ENCODE measurements at places on chromosomes 2 and 18.
A peak's percentile ranks its signal among the peaks of the same experiment; 100 is the strongest.

DNA sequence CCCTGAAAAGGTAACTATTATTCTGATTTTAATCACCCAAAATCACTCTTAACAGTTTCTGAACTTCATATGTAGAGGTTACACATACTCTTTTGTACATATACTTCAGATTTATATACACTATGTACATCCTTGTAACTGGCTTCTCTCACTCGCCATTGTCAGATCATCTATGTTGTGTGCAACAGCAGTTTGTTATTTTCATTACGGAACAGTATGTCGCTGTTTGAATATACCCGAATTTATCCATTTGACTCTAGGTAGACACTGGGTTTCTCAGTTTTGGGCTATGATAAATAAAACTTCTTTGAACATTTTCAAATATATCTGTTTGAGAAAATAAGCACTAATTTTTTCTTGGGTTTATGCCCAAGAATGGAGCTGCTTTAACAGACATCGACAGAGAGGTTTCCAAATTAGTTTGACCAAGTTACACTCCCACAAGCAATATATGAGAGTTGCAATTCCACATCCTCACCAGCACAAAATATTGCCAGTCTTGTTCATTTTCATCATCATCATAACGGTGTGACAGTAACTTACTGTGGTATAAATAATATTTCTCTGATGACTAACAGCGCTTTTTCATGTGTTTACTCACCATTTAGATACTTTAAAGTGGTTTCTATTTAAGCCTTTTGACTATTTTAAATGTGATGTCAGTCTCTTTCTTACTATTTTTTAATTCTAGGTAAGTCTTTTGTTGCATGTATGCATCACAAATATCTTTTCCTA, 80.9 kb downstream of the SMC6 start:
- peaks cover 71% of the 10 kb centered on the region for H3K36me3 ChIP-seq
- no peak for DNase-seq
- no peak overlapping the region for H3K27ac ChIP-seq
- no peaks in the 10 kb centered on the region for H3K4me1 ChIP-seq
- H3K27me3 ChIP-seq, result no peaks in the 10 kb centered on the region

GRCh38 chr2:181070119-181070835, 89.9 kb downstream of the UBE2E3 start:
- peaks cover 5% of the 10 kb centered on the region for H3K36me3 ChIP-seq
- DNase-seq, result no peak
- peaks cover 40% of the 10 kb centered on the region for H3K4me1 ChIP-seq
- no peak overlapping the region for H3K4me3 ChIP-seq

- no peak for DNase-seq
- peaks cover 37% of the 10 kb centered on the region for H3K4me1 ChIP-seq
- H3K27ac ChIP-seq, result no peak overlapping the region
- H3K27me3 ChIP-seq, result no peaks in the 10 kb centered on the region
- H3K4me3 ChIP-seq, result no peak overlapping the region
Measured at GRCh38 chr18:3790703-3791102, 340.7 kb downstream of the TGIF1 start.

DNA sequence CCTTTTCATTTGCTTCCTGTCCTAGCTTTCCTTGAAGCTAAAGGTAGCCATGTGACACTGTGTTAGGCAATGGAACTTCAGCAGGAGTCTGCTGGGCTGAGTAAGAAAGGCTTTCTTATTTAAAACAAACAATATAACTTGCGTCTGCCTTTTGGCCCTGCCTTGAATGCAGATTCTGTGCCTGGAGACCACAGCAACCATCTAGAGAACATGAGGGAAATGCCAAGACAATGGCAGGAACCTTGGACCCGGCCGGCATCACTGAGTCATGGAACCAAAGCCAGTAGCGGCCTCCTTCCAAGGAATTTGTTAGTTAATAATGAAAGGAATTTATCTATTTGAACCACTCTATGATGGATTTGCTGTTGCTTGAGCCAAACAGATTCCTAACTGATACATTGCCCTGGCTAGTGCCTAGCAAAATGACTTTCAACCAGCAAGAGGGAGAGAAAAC, 207.5 kb upstream of the EPHA4 start:
- no peaks in the 10 kb centered on the region for H3K36me3 ChIP-seq
- H3K27ac ChIP-seq, result no peak overlapping the region
- no peak overlapping the region for H3K4me3 ChIP-seq

DNA sequence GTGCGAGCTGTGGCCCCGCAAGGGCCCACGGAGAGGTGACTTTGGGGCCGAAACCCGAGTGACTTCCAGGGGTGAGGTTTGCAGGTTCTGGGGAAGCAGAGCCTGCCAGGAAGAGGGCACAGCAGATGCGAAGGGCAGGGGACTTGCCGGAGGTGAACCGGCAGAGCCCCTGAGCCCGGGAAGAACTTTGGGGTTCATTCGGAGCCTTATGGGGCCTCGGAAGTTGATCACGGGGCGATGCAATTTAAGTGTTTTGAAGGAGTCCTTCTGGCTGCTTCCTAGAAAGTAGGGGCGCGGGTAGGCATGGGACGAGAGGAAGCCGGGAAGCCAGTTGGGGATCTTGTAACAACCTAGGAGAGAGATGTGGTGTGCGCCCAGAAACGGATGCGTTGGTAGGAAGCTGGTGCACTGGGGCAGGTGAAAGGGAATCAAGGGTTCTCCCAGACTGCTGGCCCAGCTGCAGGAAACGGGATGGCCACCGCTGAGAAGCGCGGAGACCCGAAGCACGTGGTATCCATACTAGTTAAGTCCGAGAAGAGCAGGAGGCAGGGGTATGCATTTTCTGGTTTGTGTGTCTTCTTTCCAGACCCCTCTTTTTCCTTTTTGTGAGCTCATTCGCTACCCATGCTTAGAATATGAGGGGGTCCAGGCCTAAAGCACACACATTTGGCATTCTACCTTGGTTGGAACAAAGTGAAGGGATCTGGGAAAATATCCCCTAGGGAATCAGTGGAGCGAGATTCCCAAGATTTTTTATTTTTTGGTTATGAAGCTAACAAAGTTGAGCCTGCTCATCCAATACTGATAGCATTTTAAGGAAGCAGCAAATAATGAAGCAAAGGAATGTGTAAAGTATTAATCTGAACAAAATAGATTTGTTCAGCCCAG, 758 bp downstream of the SCLY start:
- H3K4me1 ChIP-seq, result peaks cover 5% of the 10 kb centered on the region
- H3K27me3 ChIP-seq, result no peaks in the 10 kb centered on the region
- DNase-seq, result no peak
- peak overlapping the region; percentile 87 for H3K4me3 ChIP-seq
- H3K27ac ChIP-seq, result peak overlapping the region; percentile 56
- peaks cover 23% of the 10 kb centered on the region for H3K36me3 ChIP-seq

DNA sequence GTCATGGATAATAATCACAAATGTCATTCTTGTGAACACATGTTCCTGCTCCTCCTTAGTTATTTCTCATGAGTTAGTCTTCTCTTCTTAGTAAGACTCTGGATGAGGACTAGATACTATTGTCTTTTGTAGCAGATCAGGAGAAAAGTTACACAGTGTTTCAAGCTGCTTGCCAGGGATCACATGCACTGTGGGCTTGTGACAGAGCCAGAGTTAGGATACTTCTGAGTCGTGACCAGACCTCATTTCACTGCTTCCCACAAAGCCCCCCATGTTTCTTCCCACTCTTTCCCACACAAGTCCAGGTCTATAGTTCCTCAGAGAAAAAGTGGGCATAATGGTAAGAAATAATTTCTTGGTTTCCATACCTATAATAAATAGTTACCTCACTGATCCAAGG, 80.2 kb upstream of the LRATD1 start:
- H3K27me3 ChIP-seq, result no peaks in the 10 kb centered on the region
- H3K36me3 ChIP-seq, result no peaks in the 10 kb centered on the region
- DNase-seq, result no peak
- no peak overlapping the region for H3K27ac ChIP-seq
- H3K4me3 ChIP-seq, result no peak overlapping the region
- peaks cover 2% of the 10 kb centered on the region for H3K4me1 ChIP-seq

GRCh38 chr18:59358414-59358711, 702 bp downstream of the LMAN1 start:
- no peaks in the 10 kb centered on the region for H3K27me3 ChIP-seq
- H3K4me1 ChIP-seq, result peaks cover 6% of the 10 kb centered on the region
- peak overlapping the region; percentile 79 for H3K4me3 ChIP-seq
- peaks cover 41% of the 10 kb centered on the region for H3K36me3 ChIP-seq
- DNase-seq, result no peak

GRCh38 chr2:223102040-223102400, 50.0 kb downstream of the KCNE4 start:
- no peak overlapping the region for H3K4me3 ChIP-seq
- no peaks in the 10 kb centered on the region for H3K4me1 ChIP-seq
- H3K27ac ChIP-seq, result no peak overlapping the region
- no peaks in the 10 kb centered on the region for H3K27me3 ChIP-seq
- no peak for DNase-seq

DNA sequence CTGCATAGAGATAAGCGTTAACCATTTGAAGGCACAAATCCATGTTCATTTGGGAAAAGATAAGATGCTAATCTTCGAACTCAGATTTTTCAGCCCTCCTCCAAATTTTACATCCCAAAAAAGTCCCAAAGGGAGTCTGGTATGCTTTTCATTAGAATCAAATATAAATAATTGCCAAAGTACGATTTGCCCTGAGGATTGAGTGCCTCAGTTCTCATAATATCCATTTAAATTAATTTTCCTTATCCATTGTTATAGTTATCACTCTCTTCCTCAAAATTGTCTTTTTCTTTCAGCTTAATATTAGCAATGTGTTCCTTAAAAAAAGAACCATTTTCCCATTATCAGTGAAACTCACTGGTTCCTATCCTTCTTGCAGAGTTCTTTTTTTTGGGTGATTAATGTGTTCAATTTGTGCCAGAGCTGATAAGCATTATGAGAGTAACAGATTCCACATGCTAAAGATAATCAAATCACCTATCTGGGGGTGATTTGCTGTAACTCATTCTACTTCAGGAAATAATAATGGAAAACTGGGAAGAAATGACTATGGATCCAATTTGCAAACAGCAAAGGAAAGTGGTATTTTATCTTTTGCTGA, 686 bp downstream of the HNMT start:
- H3K4me1 ChIP-seq, result peaks cover 26% of the 10 kb centered on the region
- H3K36me3 ChIP-seq, result no peaks in the 10 kb centered on the region
- H3K27ac ChIP-seq, result no peak overlapping the region

- H3K36me3 ChIP-seq, result no peaks in the 10 kb centered on the region
- H3K4me1 ChIP-seq, result peaks cover 31% of the 10 kb centered on the region
- no peak for DNase-seq
- H3K27me3 ChIP-seq, result no peaks in the 10 kb centered on the region
- H3K27ac ChIP-seq, result no peak overlapping the region
Measured at GRCh38 chr2:20433946-20434553, 12.8 kb upstream of the RHOB start.

- no peaks in the 10 kb centered on the region for H3K27me3 ChIP-seq
- H3K27ac ChIP-seq, result no peak overlapping the region
- no peak overlapping the region for H3K4me3 ChIP-seq
- H3K4me1 ChIP-seq, result no peaks in the 10 kb centered on the region
- no peaks in the 10 kb centered on the region for H3K36me3 ChIP-seq
Measured at GRCh38 chr2:208033701-208034502, 8.6 kb upstream of the PLEKHM3 start.

GRCh38 chr2:45962177-45962921, 310.9 kb downstream of the PRKCE start:
- H3K36me3 ChIP-seq, result no peaks in the 10 kb centered on the region
- no peaks in the 10 kb centered on the region for H3K27me3 ChIP-seq
- no peak for DNase-seq
- peak overlapping the region; percentile 97 for H3K27ac ChIP-seq
- no peak overlapping the region for H3K4me3 ChIP-seq

- H3K4me1 ChIP-seq, result no peaks in the 10 kb centered on the region
- H3K36me3 ChIP-seq, result no peaks in the 10 kb centered on the region
- no peaks in the 10 kb centered on the region for H3K27me3 ChIP-seq
- H3K4me3 ChIP-seq, result no peak overlapping the region
Measured at GRCh38 chr2:226970362-226970761, 134.5 kb downstream of the RHBDD1 start.

- no peak overlapping the region for H3K4me3 ChIP-seq
- peaks cover 11% of the 10 kb centered on the region for H3K4me1 ChIP-seq
- H3K27ac ChIP-seq, result no peak overlapping the region
Measured at GRCh38 chr2:146661473-146662096, 1183.2 kb upstream of the ACVR2A start.
